ENCODE measurements at places on chromosomes 3 and 15.
A peak's percentile ranks its signal among the peaks of the same experiment; 100 is the strongest.

- DNase-seq = no peak
Measured at GRCh38 chr3:177262396-177262795, 65.1 kb upstream of the TBL1XR1 start.

DNA sequence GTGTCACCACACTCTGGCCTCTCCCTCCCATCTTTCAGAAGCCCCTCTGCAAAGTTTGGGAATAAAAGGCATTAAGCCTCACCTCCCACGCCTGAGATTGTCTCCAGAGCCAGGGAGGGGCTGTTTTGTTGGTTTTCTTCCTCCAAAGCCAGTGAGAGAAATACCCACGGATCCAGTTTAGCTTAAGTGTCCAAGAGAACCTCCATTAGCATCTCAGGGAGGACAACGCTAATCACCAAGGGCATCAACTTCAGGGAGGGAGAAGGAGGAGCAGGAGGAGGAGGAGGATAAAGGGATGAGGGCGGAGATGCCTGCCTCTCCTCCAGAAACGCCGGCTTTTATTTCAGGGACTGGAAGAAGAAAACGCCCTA lies 101.6 kb downstream of the SRGAP3 start:
- DNase-seq = no peak

- DNase-seq = peak; percentile 46
Measured at GRCh38 chr3:23495507-23495906, 292.4 kb downstream of the UBE2E2 start.

DNA sequence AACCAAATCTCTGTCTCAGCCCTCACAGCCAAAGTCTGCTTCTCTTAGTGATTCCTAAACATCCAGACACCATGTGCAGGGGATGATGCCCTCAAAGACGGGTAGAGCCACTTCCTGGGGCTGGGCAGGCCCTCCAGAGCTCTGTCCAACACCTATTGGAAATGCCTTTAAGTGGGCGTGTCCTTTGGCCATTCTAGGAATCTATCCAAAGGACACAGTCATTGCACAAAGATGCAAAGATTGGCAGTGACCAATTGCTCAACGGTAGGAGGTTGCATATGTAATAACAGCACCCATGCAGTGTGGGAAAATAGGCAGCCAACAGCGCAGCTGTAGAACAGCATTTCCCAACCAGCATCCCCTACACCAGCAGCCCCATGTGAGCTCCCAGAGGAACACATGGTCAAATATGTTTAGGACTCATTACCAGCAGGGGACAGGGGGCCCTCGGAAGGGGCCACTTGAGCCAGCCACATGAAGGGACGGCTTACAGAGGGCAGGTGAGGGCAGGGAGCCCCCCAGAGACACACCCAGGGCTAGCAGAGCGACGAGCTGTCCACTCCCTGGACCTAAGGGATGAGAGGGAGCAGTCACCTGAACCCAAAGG lies 142.8 kb upstream of the IQSEC1 start:
- no peak for DNase-seq

DNA sequence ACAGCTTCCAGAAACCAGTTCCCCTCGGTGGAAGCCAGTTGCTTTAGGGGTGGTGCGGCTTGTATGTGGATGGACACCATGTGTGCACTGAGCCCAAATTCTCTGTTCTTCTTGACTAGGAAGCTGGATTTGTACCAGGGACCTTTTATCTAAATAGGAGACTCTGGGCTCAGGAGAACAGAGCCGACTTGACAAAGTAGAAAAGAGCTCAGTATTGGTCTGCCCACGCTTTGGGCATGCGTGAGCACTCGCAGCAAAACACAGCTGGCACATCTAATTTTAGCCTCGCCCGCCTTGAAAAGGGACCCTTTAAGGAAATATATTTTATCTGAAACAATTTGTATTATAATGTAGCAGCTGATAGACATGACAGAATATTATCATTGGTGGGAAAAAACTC lies 1.1 kb upstream of the RBMS3 start:
- DNase-seq = peak; percentile 15

DNA sequence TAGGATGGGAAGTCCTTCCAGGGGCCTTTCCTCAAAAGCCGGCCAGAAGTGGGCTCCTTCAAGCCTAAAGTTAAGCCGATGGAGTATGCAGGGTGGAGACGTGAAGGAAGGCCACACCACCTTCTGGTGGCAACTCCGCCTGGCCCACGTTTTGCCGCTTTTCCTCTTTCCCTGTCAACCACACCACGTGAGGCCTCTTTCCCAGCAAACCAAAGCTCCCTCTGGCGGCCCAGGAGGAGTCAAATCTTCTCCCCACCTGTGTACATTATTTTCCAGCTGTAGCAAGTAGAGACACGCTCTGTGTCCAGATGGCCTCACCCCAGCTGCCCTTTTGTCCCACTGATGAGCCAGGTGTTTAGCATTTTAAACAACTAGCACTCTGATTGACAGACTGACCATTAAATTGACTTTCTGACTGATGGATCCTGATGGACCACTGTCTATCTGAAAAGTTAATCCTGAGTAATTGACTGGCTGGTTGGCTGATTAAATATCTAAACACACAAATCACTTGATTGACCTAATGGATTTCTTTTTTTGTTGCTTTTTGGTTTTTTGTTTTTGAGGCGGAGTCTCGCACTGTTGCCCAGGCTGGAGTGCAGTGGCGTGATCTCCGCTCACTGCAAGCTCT lies 59.6 kb upstream of the ZBTB38 start:
- peak; percentile 78 for DNase-seq

- no peak for DNase-seq
Measured at GRCh38 chr3:8632402-8633237, 12.0 kb downstream of the SSUH2 start.

DNA sequence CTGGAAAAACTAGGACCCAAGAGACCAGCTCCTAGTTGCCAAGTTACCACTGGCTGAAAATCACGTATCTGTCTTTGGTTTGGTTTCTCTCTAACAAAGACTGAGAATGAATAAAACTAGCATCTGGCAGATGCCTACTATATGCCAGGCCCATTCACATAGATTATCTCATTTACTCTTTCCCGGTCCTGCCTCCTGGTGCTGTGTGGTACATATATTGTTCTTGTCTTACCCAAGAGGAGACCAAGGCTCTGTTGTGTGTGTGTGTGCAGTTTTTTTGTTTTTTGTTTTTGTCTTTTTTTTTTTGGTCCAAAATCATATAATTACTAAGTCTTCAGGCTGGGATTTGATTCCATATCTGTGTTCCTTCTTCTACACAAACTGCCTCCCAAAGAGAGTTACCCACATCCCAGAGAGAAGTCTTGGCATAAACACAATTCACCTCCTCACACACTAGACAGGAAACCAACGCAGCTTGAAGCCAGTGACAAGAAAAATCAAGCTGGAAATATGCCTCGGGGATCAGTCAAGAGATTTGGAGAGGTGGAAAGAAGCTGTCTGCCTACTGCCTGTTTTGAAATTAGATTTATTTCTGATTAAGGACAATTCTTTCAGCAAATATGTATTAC lies 891 bp downstream of the AHSG start:
- no peak for DNase-seq

- no peak for DNase-seq
Measured at GRCh38 chr3:126450219-126450618, 25.5 kb downstream of the ZXDC start.

GRCh38 chr3:127165036-127165435 lies 27.9 kb upstream of the PRR23E start:
- DNase-seq = no peak

GRCh38 chr3:31636694-31637442 lies 104.1 kb downstream of the STT3B start:
- DNase-seq = peak; percentile 50

Data from lung microvascular endothelial cell (primary cell).